ENCODE measurements at places on chromosomes 5 and 9. TPM values are rescaled to one million over a fixed set of nuclear protein-coding genes. Genes with fewer than 3 reads are reported as not detected.

TSLP gene
- not detected for total RNA-seq

DRD1 gene
- not detected for total RNA-seq

HAVCR1 gene
- not detected for total RNA-seq

SLC34A1 gene
- total RNA-seq: 0.19 TPM

CCDC192 gene
- not detected for total RNA-seq

SHOC1 gene
- total RNA-seq: 0.37 TPM

ARL10 gene
- 0.05 TPM for total RNA-seq

NRG2 gene
- 7.8 TPM for total RNA-seq

TLR4 gene
- 1.9 TPM for total RNA-seq

MYMK gene
- total RNA-seq: not detected

KIF24 gene
- 3.4 TPM for total RNA-seq

SLCO6A1 gene
- total RNA-seq: not detected
